ENCODE measurements at places on chromosomes 4 and X. TPM values are rescaled to one million over a fixed set of nuclear protein-coding genes. Genes with fewer than 3 reads are reported as not detected.

Gene MXRA5
- total RNA-seq, result 1.6 TPM

Gene ESX1
- not detected for total RNA-seq

Gene P2RY4
- not detected for total RNA-seq

Gene SEC24D
- total RNA-seq, result 58.7 TPM

Gene VBP1
- 10.5 TPM for total RNA-seq

Gene RIPPLY1
- total RNA-seq, result not detected

Gene ENPP6
- total RNA-seq, result not detected

Gene NSDHL
- 20.1 TPM for total RNA-seq

Gene NR0B1
- total RNA-seq, result not detected

Gene RS1
- total RNA-seq, result not detected

Gene FHIP1A
- total RNA-seq, result 20.8 TPM

DNA sequence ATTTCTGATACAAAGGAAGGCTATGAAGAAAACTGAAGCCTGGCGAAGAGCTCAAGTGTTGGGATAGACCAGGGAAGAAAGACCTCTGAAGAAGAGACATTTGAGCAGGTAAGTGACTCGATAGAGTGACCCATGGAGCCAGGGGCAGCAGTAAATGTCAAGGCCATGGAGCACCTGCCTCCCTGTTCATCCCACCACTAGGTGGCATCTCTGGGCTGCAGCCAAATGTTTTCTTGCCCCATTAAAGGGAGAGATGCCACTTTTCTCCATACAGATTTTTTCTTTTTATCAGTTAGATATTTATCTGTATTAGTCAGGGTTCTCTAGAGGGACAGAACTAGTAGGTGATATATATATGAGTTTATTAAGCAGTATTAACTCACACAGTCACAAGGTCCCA lies 4.9 kb upstream of the ZNF81 start:
- DNase-seq, result peak; percentile 18

- no peak for DNase-seq
These were observed 15.4 kb upstream of the MAGED1 start for GRCh38 chrX:51878056-51878455.

DNA sequence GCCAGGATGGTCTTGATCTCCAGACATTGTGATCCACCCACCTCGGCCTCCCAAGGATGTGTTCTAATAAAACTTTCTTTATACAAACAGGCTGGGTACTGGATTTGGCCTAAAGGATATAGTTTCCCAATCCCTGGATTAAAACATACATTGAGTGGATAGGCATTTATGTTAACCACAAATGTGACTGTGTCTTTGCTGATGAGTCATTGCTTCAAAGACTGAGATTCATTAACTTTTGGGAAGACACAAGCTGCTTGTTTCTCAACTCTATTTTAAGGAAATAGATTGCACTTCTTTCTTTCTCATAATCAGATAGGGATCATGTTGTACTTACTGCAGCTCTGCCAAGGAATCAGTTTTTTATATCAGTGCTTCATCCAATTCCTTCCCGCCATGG lies 131.3 kb upstream of the AGA start:
- no peak for DNase-seq

GRCh38 chr4:64000241-64000640 lies 409.0 kb downstream of the TECRL start:
- DNase-seq, result no peak

- DNase-seq, result no peak
These were observed 40.2 kb downstream of the ABCB7 start for GRCh38 chrX:75115707-75116413.

- DNase-seq, result no peak
These were observed 30.5 kb upstream of the TCEANC start for GRCh38 chrX:13622401-13622964.

GRCh38 chr4:122450847-122451246 lies 5.7 kb downstream of the IL2 start:
- DNase-seq, result no peak

GRCh38 chrX:26511589-26512363 lies 295.8 kb downstream of the MAGEB5 start:
- no peak for DNase-seq

- no peak for DNase-seq
These were observed 350.1 kb downstream of the AR start for GRCh38 chrX:67893931-67894330.

DNA sequence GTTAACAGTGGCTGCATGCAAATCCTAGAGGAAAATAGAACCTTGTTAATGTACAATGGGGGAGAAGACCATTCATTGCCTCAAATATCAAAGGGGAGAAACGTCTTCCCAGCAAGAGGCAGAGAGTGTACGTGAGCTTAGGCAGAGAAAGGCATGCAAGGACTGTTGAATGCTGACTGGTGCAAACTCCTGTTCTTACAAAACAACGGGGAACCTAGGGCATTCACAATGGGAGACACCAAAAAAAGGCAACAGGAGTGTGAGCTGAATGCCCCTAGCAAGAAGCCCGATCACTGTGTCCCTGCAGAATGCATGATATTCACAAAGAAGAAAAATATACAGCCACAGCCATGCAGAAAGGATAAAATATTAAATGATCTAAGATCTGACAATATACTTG lies 184.9 kb downstream of the NSUN7 start:
- no peak for DNase-seq

DNA sequence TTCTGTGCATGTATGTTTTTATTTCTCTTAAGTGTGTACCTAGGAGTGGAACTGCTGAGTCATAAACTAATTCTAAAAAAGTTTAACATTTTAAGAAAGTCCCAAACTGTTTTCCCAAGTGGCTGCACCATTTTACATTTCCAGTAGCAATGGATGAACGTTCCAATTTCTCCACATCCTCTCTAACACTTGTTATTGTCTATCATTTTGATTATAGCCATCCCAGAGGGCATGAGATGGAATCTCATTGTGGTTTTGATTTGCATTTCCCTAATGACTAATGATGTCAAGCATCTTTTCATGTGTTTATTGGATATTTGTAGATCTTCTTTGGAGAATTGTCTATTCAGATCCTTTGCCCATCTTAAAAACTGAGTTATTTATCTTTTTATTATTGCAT lies 82.5 kb downstream of the PPEF1 start:
- no peak for DNase-seq

- DNase-seq, result no peak
These were observed 25.6 kb downstream of the FAT1 start for GRCh38 chr4:186698028-186698427.

DNA sequence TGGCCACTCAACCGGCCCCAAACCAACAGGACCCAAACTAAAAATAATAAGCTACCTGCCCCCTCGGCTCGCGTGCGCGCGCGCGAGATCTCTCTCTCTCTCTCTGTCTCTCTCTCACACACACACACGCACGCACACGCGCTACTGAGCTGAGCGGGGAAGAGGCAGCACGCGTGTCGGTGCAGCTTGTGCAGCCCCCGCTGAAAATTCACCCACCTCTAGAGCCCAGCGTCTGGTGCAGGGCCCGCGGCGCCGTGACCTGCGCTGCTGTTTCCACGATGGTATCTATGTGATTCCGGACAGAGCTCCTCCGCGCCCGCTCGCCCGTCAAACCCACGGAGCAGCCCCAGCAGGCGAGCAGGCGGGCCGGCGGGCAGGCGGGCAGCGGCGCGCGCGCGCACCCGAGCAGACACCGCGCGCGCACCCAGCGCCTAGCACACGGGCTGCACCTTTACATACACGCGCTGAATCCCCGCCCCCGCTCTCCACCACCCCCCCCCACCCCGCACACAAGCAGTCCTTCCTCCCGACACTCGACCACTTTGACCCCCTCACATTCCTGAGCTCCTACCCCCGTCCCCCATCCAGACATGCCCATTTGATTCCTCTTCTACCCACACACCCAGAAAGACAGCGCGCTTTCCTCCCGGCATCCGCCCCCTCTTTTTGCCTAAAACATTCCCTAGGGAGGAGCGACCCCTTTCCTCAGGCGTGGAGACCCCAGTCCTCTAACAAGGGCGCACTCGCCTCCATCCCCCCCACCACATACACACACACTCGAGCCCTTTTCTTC lies 1.0 kb downstream of the SLITRK4 start:
- no peak for DNase-seq

- no peak for DNase-seq
These were observed 36.3 kb upstream of the MYOZ2 start for GRCh38 chr4:119099227-119099810.

DNA sequence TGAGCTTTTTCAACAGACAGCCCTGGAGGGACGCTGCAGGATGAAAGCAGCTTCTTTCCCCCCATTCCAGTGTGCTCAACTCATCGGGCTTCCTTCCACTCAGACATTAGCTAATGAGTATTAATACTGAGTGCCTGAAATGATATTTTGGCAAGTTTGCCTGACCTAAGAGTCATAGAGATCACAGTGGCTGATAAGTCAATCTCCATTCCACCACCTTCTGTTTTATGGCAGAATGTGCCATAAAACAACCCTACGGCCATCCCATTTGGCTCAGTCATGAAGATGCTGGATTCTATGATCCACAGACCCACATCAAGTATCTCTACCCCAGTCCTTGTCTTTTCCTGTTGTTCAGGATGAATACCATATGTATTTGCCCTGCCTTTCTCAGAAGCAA lies 48.3 kb upstream of the MAB21L2 start:
- no peak for DNase-seq

DNA sequence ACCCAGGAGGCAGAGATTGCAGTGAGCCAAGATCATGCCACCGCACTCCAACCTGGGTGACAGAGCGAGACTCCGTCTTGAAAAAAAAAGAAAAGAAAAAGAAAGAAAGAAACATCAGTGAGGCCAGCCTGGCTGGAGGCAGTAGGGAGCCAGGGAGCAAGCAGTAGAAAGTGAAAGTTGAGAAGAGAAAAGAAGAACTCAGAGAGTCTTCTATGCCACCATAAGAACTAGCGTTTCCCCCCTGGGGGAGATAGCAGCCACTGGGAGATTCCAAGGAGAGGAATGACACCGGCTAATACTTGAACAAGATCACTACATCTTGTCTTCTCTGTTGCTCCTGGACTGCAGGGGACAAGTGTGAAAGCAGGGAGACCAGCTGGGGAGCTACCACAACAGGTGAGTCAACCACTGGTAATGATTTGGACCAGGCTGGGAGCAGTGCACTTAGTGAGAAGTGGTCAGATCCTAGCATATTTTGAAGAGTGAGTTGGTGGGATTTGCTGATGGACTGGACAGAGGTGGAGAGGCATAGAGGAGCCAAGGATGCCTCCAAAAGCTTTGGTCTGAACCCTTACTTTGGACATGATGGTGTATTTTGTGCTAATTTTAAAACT lies 33.4 kb downstream of the SLC2A9 start:
- no peak for DNase-seq

GRCh38 chr4:38860788-38861424 lies 4.3 kb upstream of the TLR6 start:
- peak; percentile 77 for DNase-seq

- DNase-seq, result no peak
These were observed 3.4 kb downstream of the ABHD18 start for GRCh38 chr4:127968586-127968985.

- no peak for DNase-seq
These were observed 555.2 kb upstream of the PCDH10 start for GRCh38 chr4:132593717-132594400.

DNA sequence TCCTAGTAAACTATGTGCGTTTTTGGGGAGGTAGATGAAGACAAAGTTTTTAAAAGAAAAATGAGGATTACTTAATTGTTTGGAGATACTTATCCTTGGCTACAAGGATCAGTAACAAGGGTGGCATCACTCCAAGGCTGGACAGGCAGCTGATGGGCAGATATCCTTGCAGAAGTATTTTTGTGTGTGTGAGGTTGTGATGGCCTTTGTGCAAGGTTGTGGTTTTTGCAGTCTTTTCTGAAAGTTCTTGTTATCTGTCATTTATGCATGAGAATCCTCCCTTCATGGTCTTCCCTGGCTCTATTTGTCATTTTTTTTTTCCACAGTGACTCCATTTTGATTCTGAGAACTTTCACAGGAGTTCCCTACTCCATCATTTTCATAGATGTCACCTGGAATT lies 96.0 kb upstream of the C1GALT1C1 start:
- no peak for DNase-seq

DNA sequence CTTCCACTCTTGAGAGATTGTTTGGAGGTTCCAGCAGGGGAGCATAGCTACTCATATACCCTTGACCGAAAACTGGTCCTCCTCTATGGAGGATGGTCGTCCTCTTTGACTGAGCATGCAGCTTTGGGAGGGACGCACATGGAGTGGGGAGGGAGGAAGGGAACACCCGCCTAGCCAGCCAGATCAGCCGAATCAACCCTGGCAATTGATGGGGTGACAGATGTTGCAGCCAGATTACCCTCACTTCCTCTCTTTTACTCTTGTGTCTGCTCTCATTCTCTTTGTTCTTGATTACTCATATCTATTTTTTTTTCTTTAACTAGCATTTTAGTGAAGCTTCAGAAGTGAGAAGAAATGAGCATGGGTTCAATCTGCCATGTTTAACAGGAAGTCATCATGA lies 19.6 kb downstream of the MGST2 start:
- no peak for DNase-seq

- DNase-seq, result no peak
These were observed 12.8 kb upstream of the NAT8L start for GRCh38 chr4:2046031-2046961.

DNA sequence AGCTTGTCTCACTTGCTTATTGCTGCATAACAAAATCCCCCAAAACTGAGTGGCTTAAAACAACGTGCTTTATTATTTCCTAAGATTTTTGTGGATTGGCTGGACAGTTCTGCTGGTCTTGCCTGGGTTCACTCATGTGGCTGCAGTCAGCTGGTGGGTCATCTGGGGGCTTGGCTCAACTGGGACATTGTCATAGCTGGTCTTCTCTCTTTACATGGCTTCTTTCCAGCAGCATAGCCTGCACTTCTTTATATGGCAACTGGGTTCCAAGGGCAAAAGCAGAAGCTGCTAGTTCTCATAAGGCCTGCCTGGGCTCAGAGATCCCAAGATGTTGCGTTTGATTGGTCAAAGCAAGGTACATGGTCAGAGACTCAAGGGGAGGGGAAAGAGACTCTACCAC lies 33.7 kb upstream of the STAG2 start:
- DNase-seq, result no peak

DNA sequence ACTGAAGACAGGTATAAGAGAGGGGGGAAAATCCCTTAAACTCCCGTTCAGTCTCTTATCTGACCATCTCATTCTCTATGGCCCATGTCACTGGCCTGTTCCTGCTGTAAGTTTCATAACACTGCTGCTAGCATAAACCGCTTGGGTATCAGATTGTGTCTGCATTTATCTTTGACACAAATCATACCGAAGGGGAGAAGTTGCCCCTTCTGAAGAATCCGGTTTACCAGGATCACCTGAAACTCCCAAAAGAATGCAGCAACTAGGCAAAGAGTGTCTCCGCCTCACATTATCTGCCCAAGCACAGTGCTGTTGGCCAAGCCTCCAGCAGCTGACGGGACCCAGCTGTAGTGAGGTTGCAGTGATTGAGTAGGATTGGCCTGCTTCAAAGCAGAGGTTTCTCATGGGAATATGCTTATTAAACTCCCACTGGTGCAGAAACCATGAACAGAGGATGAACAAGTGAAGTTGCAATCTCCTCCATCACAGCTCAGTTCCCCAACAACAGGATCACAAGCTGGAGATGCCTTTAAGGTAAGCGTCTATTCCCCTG lies 71.3 kb upstream of the PUDP start:
- DNase-seq, result no peak

GRCh38 chr4:173370130-173370476 lies 651 bp upstream of the SAP30 start:
- no peak for DNase-seq
